ENCODE measurements at places on chromosomes 13 and 19. TPM values are rescaled to one million over a fixed set of nuclear protein-coding genes. Genes with fewer than 3 reads are reported as not detected.

COL4A2 gene
- 3,915 TPM for total RNA-seq

AMER2 gene
- total RNA-seq: not detected

LENG9 gene
- total RNA-seq: 4.8 TPM

LRRC8E gene
- total RNA-seq: 1.1 TPM

PLPPR3 gene
- total RNA-seq: 0.16 TPM

MAP4K1 gene
- not detected for total RNA-seq

ATP1A3 gene
- total RNA-seq: under 0.01 TPM

DHDH gene
- total RNA-seq: not detected

KL gene
- 0.25 TPM for total RNA-seq

PCDH9 gene
- 0.81 TPM for total RNA-seq

USHBP1 gene
- 34.0 TPM for total RNA-seq

MCEMP1 gene
- total RNA-seq: not detected

EID2B gene
- 3.4 TPM for total RNA-seq

CGB3 gene
- not detected for total RNA-seq

SKA3 gene
- total RNA-seq: 5.8 TPM

LGALS16 gene
- not detected for total RNA-seq
